ENCODE measurements at places on chromosomes 4 and X.

- no peak for DNase-seq
Observed at GRCh38 chr4:71687056-71687455, 96.8 kb downstream of the GC start.

GRCh38 chr4:3827616-3828492 is 61.7 kb downstream of the ADRA2C start:
- DNase-seq, result peak; percentile 24

GRCh38 chrX:150483356-150483985 is 85.0 kb upstream of the MTM1 start:
- no peak for DNase-seq

- DNase-seq, result no peak
Observed at GRCh38 chrX:2404776-2405175, 96.0 kb downstream of the DHRSX start.

DNA sequence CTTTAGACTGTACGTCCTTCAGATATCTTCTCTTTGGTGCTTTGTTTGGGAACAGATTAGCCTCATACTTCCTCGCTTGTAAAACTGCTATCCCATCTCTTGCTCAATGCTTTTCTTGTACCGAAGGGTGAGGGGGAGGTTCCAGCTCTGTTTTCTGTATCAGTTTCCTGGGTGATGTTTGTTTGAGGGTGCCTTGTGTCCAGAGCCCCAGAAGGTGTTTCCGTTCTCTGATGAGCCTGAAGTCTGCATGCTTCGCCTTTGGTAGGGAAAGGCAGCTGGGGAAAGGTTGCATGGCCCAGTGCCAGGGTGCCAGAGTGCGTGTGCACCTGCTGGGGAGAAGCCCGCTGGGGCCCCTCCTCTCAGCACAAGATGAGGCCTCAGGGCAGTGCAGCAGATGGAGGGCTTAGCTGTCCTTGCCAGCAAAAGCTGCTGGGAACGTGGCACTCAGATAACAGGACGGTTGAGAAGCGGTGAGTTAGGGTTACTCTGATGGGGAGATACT is 73.7 kb downstream of the TBL1X start:
- peak; percentile 63 for DNase-seq

GRCh38 chr4:187393531-187394344 is 601.8 kb upstream of the ZFP42 start:
- no peak for DNase-seq

DNA sequence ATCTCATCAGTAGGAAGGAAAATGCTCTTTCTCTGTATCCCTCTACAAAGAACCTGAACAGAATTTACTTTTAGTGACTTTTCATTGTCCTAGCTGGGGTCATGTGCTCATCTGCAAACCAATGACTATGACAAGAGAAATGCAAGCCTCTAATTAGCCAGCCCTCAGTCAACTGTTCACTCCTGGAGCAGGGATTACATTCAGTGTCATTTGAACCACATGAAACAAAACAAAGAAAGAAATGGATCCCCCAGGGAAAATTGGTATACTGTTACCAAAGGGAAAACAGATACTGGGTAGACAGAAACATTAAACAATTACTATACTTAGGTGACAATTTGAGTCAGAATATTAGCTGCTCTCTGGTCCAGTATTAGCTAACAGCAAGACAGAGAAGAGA is 173.6 kb downstream of the RCHY1 start:
- no peak for DNase-seq

- no peak for DNase-seq
Observed at GRCh38 chrX:129025376-129025775, 497.9 kb downstream of the SMARCA1 start.

DNA sequence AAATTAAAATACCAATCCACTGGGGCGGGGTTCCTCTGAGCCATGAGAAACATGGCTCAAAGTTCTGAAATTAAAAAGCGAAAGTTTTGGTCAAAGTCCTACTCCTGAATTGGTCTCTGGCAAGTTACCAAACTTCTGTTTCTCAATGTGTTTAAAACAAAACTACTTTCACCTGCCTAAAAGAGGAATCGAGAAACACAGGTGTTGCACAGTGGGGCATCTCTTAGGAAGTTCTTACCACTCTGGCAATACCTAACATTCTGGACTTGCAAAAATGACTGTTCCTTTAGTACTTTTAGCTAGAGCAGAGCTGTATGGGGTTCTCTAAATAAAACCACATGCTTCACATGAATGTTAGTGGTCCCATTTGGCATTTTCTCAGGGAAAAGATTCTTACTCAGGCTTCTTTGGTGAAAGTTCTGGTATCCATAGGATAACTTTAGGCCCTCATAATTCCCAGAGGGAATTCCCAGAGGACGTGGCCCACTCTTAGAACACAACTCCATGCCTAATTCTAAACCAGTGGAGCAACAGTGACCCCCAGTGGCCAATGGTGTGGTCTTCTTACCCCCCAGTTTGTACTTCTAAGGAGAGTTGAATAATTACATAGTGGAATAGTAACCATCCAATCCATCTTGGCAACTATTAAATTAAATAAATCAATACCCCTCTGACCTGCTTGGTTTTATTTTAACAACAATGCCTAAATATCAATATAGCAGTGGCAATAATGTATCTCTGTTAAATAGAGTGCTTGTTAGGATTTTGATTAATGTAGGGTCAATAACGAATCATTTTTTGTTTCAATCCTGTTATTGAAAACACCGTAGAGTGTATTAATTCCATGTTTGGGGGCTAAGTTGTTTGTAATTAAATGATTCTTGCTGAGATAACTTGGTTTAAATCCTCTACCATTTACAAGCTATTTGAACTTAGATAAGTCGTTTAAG is 21.9 kb downstream of the BMP3 start:
- DNase-seq, result no peak

DNA sequence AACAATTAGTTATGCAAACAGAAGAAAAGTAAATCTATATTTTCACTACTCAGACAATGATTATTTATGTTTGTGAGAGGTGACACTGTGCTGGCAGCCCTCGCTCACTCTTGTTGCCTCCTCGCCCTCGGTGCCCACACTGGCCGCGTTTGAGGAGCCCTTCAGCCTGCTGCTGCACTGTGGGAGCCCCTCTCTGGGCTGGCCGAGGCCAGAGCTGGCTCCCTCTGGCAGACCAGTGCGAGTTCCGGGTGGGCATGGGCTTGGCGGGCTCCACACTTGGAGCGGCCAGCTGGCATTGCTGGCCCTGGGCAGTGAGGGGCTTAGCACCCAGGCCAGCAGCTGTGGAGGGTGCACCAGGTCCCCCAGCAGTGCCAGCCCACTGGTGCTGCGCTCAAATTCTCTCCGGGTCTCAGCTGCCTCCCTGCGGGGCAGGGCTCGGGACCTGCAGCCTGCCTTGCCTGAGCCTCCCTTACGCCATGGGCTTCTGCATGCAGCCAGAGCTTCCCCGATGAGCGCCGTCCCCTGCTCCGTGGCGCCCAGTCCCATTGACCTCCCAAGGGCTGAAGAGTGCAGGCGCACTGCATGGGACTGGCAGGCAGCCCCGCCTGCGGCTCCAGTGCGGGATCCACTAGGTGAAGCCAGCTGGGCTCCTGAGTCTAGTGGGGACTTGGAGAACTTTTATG is 902.6 kb downstream of the PDHA2 start:
- no peak for DNase-seq
